ENCODE measurements at places on chromosomes 3 and 15.

GRCh38 chr15:98124581-98124980 lies 164.1 kb downstream of the ARRDC4 start:
- no peak for DNase-seq

DNA sequence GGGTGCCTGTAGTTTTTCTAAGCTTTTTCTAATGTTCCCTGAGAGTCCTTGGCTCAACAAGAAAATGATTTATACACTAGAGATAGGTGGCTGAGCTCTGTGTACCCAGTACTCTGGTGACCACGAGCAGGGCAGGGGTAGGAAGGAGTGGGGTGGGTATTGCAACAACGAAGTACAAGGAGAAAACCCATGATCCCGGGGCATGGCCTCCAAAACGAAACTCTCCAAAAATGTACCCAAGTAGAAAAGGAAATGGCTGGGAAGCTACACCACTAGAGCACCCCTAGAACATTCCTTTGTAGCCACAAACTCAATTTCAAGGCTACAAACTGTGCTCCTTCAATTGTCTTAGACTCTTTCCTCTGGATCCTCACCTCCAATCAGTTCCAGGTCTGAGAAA lies 138.9 kb downstream of the DUT start:
- no peak for DNase-seq

- DNase-seq = no peak
Measured at GRCh38 chr3:14208168-14208567, 29.6 kb downstream of the LSM3 start.

DNA sequence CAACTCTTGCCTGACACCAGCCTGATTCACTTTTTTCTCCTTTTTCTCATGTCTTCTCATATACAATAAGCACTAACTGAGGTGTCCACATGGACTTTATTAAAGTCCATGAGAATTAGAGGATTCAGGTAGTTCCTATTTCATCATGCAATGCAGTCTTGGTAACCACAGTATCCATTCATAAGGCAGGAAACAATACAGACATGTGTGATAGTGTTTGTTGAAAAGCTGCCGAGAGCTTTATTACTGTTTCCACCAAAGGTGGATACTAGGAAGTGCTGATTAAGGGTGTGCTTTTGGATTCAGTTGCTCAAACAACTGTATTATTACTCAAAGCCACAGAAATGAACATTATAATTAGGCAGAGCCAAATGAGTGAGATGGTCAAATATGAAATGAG lies 5.3 kb downstream of the CASR start:
- DNase-seq = no peak

DNA sequence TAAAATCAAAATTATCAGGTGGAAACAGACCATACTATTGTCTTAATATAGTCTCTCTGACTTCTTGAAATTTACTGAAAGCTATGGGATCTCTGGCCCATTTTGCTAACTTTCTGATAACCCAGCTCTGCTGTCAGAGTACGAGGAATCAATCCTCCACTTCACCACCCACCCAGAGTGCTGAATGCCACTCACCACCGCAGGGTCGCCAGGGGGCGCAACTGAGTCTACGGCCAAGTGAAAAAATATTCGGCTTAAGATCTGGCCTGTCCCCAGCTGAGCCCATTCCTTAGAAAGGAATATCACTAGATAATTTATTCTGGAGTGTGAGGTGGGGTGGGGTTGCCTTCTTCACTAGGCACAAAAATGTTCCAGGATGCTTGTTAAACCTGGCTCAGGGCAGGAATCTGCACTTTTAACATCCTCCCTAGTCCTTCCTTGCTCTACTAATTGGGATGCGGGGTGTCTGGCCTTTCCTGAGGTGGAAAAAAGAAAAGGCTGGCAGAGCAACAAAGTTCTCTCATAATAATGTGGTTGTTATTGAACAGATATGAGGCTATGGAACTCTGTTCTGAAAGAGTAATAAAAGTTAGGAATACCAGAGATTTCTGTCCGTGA lies 520.6 kb downstream of the MFSD1 start:
- DNase-seq = peak; percentile 3

GRCh38 chr3:176428552-176428951 lies 768.7 kb downstream of the TBL1XR1 start:
- DNase-seq = no peak

DNA sequence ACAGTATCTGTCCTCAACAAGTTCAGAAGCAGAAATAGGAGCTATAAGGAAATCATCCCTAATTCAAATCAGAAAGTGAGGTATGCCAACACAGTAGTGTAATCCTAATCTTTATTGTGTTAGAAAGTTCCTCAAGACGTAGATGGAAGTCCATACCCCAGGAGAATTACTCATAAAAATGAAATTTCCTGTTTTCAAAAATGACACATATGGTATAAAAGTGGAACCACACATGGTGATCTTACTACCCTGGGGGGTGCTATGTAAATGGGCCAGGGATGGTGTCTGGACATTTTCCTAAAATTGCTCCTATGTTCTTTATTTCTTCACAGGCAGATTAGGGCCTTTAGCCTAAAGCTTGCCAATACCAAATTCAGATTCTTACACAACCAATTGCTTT lies 204.1 kb downstream of the ARRDC4 start:
- no peak for DNase-seq

DNA sequence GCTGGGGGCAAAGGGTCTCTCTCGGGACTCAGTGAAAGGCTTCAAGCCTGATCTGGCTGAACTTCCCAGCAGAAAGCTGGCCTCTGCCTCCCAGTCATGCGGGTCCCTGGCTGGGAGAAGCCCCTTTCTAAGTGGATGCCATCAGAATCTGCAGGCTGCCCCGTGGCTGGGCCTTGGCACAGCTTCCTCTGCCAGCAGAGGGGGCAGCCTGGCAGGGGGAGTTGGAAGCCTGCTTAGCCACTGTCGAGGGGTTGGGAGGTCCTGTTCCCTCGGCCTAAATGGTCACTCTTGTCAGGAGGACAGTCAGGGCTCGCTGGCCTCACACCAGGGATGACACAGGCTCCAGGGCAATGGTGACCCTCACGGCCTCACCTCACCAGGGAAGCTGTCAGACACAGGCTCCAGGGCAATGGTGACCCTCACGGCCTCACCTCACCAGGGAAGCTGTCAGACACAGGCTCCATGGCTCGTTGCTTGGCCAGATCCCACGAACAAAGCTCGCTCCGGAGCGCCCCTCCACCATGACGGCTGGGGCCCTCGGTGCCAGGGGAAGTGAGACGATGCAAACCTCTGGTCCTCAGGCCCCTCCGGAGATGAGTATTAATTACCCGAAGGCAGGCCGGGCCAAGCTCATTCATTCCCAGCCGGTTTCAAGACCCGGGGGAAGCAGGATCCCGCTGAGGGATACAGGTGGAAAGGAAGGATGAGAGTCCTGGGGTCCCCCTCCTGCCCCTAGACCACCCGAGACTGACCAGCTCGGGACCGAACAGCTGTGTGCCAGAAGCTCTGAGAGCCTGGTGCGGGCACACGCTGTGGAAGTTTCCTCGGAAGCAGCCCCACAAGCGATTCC lies 151.0 kb downstream of the CHSY1 start:
- DNase-seq = no peak

GRCh38 chr15:82731527-82731926 lies 21.9 kb upstream of the AP3B2 start:
- DNase-seq = no peak

GRCh38 chr3:124439603-124440002 lies 290.6 kb upstream of the UMPS start:
- DNase-seq = no peak

DNA sequence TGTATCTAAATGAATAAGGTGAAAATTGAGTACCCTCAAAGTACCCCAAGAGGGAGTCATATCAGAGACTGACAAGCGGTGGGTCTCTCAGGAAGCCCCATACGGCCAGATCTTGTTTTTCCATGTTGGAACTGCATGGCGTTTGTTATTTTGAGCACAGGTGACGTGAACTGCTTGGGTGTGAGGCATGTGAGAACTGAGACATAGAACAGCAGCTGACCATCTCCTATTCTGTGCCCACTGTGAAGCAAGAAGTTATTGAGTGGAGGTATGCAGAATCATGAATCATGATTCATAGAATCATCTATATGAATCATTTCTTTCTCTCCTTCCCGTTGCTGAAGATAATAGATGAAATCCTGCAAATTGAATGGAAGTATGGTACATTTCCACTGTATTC lies 4.6 kb downstream of the VPS8 start:
- DNase-seq = no peak

- no peak for DNase-seq
Measured at GRCh38 chr3:127734754-127735473, 62.2 kb downstream of the ABTB1 start.

GRCh38 chr3:29171043-29171990 lies 109.6 kb upstream of the RBMS3 start:
- no peak for DNase-seq

- DNase-seq = no peak
Measured at GRCh38 chr15:42908538-42908937, 12.0 kb downstream of the TTBK2 start.

DNA sequence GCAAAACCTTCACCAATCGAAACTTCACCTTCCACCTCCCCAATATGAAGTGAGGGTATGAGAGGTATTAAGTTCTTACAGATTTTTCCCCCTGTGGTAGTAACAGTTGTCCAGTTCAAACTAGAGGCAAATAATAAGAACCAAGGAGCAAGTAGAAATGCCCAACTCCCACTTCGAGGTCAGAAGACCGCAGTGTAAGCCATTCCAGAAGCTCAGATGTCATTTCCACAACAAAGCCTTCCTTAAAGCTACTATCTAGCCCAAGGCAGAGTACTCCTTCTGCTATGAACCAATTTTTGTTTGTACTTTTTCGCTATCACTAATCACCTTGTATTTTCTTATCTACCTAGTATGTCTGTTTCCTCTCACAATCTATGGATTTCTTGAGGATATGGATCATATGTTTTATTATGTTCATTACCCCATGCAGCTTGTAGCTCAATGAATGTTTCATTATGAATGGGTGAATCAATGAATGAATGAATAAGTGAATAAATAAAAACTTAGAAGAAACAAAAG lies 235.7 kb upstream of the KCNMB2 start:
- DNase-seq = no peak

GRCh38 chr15:70241561-70242320 lies 144.0 kb upstream of the TLE3 start:
- DNase-seq = no peak

GRCh38 chr3:38623539-38623938 lies 25.9 kb downstream of the SCN5A start:
- DNase-seq = no peak

GRCh38 chr3:107514453-107514852 lies 8.3 kb upstream of the BBX start:
- no peak for DNase-seq

- DNase-seq = no peak
Measured at GRCh38 chr3:12861611-12862010, 20.2 kb upstream of the RPL32 start.

DNA sequence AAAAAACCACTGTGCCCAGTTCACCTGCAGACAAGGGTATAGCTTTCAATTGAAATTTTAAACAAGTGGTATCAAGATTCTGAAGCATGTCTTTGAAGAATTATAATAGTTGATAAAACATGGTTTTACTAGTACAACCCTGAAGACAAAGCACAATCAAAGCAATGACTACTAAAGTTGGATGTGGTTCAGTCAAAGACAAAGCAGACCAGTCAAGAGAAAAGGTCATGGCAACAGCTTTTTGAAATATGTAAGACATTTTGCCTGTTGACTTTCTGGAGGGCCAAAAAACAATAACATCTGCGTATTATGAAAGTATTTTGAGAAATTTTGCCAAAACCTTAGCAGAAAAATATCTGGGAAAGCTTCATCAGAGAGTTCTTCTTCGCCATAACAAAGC lies 1393.6 kb downstream of the SI start:
- no peak for DNase-seq

DNA sequence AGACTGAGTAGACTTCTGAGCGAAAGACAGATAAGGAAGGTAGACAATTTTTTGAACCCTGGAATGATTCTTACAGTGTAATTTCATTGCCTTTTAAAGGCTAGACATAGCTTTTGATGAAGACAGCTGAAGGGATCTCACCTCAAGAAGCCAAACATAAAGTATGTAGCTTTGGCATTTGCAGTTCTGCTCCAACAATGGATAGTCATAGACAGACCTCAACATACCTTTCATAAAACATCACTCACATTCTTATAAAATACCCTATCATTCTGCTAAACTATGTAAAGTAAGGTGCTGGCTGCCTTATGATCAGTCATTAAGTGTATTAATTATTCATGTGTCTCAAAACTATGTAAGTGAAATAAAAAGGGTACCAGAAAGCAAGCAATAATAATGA lies 70.0 kb downstream of the UBE3A start:
- no peak for DNase-seq

GRCh38 chr15:56184516-56184915 lies 59.2 kb downstream of the RFX7 start:
- DNase-seq = no peak

DNA sequence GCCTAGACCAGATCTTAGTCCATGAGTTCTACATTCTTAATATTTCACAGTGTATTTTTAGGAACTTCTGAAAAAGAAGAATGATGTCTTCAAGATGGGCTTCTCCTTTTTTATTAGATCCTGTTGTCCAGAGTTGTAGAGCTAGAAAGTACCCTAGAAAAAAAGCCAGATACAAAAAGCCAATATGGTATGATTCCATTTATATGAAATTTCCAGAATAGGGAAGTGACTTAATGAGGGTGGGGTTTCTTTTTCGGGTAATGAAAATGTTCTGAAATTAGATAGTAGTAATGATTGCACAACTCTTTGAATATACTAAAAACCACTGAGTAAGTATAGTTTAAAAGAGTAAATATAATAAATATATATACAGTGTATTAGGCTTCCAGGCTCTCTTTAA lies 116.9 kb downstream of the NFKBIZ start:
- no peak for DNase-seq

- DNase-seq = no peak
Measured at GRCh38 chr3:188489639-188490405, 335.9 kb downstream of the LPP start.

DNA sequence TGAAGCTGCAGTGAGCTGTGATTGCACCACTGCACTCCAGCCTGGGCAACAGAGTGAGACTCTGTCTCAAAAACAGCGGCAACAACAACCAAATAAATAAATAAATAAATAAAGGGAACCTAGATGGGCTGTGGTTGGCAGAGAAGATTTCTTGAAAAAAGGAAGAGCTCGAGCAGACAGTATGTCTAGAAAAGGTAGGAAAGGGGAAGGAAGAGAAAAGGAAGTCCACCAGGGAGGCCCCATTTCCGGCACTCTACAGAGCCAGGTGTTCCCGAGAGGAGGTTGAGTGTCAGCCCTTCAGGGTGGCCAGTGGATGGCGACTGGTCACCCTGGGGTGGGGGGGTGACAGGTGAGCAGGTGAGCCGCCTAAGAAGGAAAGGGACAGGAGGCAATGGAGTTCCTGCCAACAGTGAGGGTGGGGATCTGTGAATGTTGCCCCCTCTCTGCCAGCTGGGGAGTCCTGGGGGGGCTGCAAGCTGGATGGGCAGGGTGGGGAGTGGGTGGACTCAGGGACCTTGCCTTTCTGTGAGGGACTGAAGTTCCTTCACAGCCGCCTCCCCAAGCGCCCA lies 14.8 kb downstream of the PAQR5 start:
- no peak for DNase-seq

- no peak for DNase-seq
Measured at GRCh38 chr3:55984626-55985025, 483.6 kb downstream of the ERC2 start.

- no peak for DNase-seq
Measured at GRCh38 chr3:184160456-184160855, 5.3 kb downstream of the DVL3 start.

GRCh38 chr15:57060799-57061198 lies 142.4 kb downstream of the TCF12 start:
- no peak for DNase-seq
